ENCODE measurements at places on chromosomes 3 and 15. TPM values are rescaled to one million over a fixed set of nuclear protein-coding genes. Genes with fewer than 3 reads are reported as not detected.
A peak's percentile ranks its signal among the peaks of the same experiment; 100 is the strongest.

EFCC1 gene
- not detected for total RNA-seq

TNFAIP8L3 gene
- 0.54 TPM for total RNA-seq

DNA sequence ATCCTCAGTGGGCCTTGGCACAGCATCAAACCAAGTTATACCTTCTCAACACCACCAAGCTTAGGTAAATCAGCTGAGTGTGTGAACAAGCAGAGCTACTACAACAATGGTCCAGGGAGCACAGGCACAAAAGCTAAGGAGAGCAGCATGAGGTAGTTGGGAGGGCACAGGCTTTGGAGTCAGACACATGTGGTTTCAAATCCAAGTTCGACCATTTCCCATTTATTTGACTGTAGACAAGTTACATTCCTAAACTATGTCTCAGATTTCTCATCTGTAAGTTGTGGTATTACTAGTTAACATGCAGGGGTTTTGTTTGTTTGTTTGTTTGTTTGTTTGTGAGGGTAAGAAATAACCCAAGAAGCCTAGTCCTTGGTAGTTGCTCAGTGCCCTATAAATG is 46.9 kb downstream of the MLH1 start:
- H3K4me1 ChIP-seq, result no peaks in the 10 kb centered on the region
- H3K36me3 ChIP-seq, result peaks cover 32% of the 10 kb centered on the region
- H3K27me3 ChIP-seq, result no peaks in the 10 kb centered on the region
- H3K4me3 ChIP-seq, result no peak overlapping the region
- H3K27ac ChIP-seq, result no peak overlapping the region

CAPN7 gene
- 18.1 TPM for total RNA-seq

GRCh38 chr3:48372377-48372770 is 355 bp downstream of the FBXW12 start:
- no peaks in the 10 kb centered on the region for H3K27me3 ChIP-seq
- peaks cover 9% of the 10 kb centered on the region for H3K4me1 ChIP-seq
- H3K27ac ChIP-seq, result no peak overlapping the region
- no peak for DNase-seq
- no peak overlapping the region for H3K4me3 ChIP-seq
- H3K36me3 ChIP-seq, result no peaks in the 10 kb centered on the region

- DNase-seq, result no peak
- H3K36me3 ChIP-seq, result no peaks in the 10 kb centered on the region
- H3K4me1 ChIP-seq, result no peaks in the 10 kb centered on the region
- H3K4me3 ChIP-seq, result no peak overlapping the region
These were observed 14.4 kb downstream of the CHST13 start for GRCh38 chr3:126538316-126538715.

PDZRN3 gene
- 11.0 TPM for total RNA-seq

DNA sequence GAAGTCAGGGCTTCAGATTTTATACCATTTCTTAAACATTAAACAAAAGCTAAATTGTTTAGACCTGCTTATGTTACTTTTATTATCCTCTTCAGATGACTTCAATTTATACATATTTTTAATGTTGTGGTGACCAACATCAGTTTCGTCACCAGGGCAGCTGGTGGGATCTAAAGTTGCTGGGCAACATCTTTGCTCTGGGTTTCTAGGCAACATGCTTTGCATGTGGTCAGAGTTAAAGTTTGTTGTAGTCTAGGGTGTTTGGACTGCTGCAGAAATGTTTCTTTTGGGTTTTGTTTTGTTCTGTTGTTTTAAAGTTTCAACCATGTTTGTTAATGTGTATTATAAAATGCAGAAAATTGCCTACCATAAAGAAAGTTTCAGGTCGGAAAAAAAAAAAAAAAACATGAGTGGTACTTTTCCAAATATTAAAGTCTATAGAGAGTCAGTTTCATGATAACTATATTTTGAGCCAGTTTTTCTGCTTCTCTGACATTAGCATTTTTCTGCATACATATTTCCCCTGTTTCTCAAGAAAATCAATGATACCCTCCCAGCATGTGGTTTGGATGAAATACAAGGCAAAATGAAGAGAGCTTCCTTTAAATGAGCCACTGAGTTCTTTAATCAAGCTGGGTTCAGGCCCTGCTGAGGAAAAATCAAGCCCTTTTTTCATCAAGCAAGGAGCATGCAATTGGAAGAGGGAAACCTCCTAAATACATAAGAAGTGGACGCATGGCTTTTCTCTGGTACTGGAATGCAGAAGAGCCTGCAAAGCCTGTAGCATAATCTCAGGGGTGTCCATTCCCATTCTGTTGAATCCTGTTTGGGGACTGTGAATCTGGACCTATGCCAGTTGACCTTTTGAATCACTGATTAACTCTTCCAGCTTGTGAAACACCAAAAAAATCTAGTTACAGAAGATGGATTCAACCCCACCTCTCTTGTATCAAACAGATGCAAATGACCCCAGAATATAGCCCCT is 35.0 kb upstream of the VGLL3 start:
- DNase-seq, result no peak
- no peak overlapping the region for H3K27ac ChIP-seq
- no peaks in the 10 kb centered on the region for H3K36me3 ChIP-seq
- no peak overlapping the region for H3K4me3 ChIP-seq

DNA sequence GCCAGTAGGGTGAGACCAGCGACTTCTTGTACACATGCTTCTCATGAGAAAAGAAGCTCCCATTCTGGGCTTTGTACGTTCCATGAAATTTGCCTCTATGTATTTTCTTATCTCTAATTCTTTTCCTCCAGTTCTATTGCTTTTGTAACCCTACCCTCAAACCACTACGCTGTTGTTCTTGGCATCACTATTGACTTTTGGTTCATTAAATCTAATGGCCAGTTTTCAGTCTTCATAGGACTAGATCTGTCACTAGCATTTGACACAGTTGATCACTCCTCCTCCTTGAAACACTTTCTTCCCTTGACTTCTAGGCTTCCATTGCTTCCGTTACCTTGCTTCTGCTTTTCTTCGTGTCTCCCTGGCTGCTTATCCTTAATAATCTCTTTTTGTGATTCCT is 121.7 kb upstream of the GOLGA6L4 start:
- H3K27ac ChIP-seq, result no peak overlapping the region
- no peak for DNase-seq
- no peaks in the 10 kb centered on the region for H3K27me3 ChIP-seq
- H3K36me3 ChIP-seq, result no peaks in the 10 kb centered on the region
- no peak overlapping the region for H3K4me3 ChIP-seq

GRCh38 chr3:146834917-146835316 is 229.8 kb upstream of the PLSCR5 start:
- H3K4me1 ChIP-seq, result no peaks in the 10 kb centered on the region
- no peaks in the 10 kb centered on the region for H3K27me3 ChIP-seq
- no peak overlapping the region for H3K27ac ChIP-seq
- no peak overlapping the region for H3K4me3 ChIP-seq
- DNase-seq, result no peak

GRCh38 chr3:23566499-23566898 is 239.3 kb upstream of the UBE2E1 start:
- H3K4me1 ChIP-seq, result no peaks in the 10 kb centered on the region
- no peak overlapping the region for H3K4me3 ChIP-seq
- no peak overlapping the region for H3K27ac ChIP-seq
- no peaks in the 10 kb centered on the region for H3K27me3 ChIP-seq

DNA sequence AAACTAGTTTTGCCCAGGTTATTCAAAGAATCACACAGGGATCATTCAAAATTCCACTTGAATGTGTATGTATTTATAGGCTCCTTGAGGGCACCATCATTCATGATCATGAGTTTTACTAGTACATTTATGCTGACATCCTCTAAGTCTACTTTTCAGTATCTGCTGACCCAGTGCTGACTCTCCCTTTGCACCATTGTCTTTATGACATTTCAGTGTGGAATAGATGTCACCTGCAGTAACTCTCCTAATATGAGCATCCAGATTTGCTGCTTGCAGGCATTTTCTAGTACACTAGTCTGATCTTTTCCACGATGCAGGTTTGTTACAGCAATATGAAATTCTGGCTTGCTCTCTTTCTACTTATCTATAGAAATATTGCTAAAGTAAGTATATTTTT is 1603.5 kb downstream of the SI start:
- H3K4me3 ChIP-seq, result no peak overlapping the region
- H3K4me1 ChIP-seq, result no peaks in the 10 kb centered on the region
- no peaks in the 10 kb centered on the region for H3K27me3 ChIP-seq
- H3K27ac ChIP-seq, result no peak overlapping the region

DNA sequence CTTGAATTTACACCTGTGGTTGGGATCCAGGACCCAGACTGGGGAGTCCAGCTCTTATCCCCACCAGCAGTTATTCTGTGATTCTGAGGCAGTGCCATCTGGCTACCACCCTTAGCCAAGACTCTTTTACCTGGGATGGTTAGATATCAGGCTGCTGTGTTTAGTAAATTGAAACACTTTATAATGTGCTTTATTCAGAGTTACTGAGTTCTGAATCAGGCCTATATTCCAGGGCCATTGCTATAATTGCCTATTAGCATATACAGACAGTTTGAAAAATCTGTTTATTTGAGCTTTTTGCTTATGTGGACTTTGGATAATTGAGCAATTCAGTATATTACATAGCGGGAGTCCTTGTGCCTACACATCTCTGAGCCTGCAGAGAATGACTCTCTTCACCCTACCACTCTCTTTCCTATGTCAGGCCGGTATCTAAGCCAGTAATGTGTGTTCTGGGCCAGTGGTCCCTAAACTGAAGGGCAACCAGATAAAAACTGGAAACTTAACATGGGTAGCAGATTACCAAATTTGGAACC is 45.4 kb upstream of the TRAK1 start:
- H3K27ac ChIP-seq, result no peak overlapping the region
- peaks cover 36% of the 10 kb centered on the region for H3K4me1 ChIP-seq
- H3K4me3 ChIP-seq, result no peak overlapping the region
- no peaks in the 10 kb centered on the region for H3K36me3 ChIP-seq
- no peak for DNase-seq

DNA sequence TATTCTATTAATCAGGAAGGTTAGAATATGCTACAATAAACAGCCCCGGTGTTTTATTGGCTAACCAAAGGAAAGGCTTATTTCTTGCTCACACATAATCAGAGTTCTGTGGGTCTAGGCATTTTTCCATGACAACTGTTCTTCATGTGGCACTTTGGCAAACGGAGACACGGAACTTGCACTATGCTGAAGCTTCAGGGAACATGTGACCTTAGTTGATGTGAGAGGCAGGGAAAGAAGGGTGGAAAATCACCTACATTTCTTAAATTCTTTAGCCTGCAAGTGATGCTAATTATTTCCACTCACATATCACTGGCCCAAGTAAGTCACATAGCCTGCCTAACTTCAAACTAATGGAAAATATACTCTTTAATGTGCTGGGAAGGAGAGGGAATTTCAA is 344.6 kb downstream of the SV2B start:
- no peak overlapping the region for H3K27ac ChIP-seq
- no peak for DNase-seq
- H3K4me1 ChIP-seq, result no peaks in the 10 kb centered on the region
- no peak overlapping the region for H3K4me3 ChIP-seq
- no peaks in the 10 kb centered on the region for H3K36me3 ChIP-seq
- H3K27me3 ChIP-seq, result no peaks in the 10 kb centered on the region

GRCh38 chr3:106299300-106300098 is 430.7 kb upstream of the CBLB start:
- H3K4me3 ChIP-seq, result no peak overlapping the region
- no peak overlapping the region for H3K27ac ChIP-seq
- no peaks in the 10 kb centered on the region for H3K4me1 ChIP-seq
- no peak for DNase-seq
- H3K36me3 ChIP-seq, result no peaks in the 10 kb centered on the region
- H3K27me3 ChIP-seq, result no peaks in the 10 kb centered on the region

- no peaks in the 10 kb centered on the region for H3K27me3 ChIP-seq
- H3K36me3 ChIP-seq, result no peaks in the 10 kb centered on the region
- H3K27ac ChIP-seq, result no peak overlapping the region
- no peak for DNase-seq
- H3K4me3 ChIP-seq, result no peak overlapping the region
- peaks cover 8% of the 10 kb centered on the region for H3K4me1 ChIP-seq
These were observed 195.4 kb upstream of the TPRG1 start for GRCh38 chr3:188976407-188976806.

DNA sequence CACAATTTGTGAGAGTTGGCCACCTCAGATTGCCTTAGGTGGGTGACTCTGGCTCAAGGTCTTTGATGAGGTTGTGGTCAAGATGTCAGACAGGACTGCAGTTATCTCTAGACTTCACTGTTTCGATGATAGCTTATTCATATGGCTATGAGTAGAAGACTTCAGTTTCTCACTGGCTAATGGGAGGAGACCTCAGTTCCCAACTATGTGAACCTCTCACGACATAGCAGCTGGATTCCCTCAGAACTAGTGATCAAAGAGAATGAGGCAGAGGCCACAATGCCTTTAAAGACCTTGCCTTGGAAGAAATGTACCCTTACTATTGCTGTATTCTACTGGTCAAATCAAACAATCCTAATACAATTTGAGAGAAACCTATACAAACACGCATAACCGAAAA is 607.5 kb upstream of the ROBO2 start:
- H3K4me1 ChIP-seq, result peaks cover 7% of the 10 kb centered on the region
- no peaks in the 10 kb centered on the region for H3K27me3 ChIP-seq
- no peak overlapping the region for H3K27ac ChIP-seq
- DNase-seq, result no peak

DNA sequence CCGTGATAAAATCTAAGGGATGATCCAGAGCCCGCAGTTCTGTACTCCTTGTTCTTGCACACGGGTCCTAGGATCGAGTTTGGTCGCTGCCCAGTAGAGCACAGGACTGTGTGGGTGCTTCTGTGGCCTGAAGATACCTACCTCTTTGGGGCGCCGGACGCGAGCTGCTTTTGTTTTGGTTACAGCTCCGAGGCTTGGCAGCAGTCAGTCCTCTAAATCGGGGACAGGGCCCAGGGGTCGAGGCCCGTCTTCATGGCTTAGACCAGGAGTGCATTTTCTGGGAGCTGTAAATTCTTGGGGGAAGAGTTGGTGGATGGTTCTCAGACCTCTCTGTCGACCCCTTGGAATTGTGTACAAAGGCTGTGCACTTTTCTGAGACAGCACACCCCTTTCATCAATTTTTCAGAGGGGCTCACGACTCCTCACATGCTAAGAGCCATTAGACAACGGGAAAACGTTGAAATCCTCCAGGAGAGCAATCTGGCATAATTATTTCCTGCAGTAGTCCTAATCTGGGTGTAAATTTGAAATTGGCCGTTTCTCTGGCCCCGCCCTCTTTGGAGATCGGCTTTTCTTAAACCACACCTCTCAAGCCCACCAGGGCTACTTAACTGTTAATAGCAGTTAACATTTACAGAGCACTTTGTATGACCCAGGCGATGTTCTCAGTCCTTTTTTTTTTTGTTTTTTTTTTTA is 928 bp downstream of the CEP97 start:
- peak; percentile 58 for DNase-seq
- H3K27me3 ChIP-seq, result no peaks in the 10 kb centered on the region
- H3K36me3 ChIP-seq, result peaks cover 3% of the 10 kb centered on the region
- H3K4me3 ChIP-seq, result peak overlapping the region; percentile 90
- H3K4me1 ChIP-seq, result no peaks in the 10 kb centered on the region

DNA sequence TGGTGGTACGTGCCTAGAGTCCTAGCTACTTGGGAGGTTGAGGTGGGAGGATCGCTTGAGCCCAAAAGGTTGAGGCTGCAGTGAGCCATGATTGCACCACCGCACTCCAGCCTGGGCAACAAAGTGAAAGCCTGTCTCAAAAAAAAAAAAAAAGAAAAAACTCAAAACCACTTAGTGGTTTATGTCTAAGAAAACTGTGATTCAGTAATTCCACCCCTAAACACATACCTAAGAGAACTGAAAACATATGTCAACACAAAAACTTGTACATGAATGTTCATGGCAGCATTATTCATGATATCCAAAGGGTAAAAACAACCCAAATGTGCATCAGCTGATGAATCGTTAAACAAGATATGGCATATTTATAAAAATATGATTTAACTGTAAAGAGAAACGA is 14.3 kb downstream of the SPG21 start:
- no peak overlapping the region for H3K27ac ChIP-seq
- no peaks in the 10 kb centered on the region for H3K27me3 ChIP-seq
- DNase-seq, result no peak
- peaks cover 15% of the 10 kb centered on the region for H3K4me1 ChIP-seq
- H3K36me3 ChIP-seq, result peaks cover 35% of the 10 kb centered on the region

GRCh38 chr15:50764461-50765194 is 878 bp downstream of the SPPL2A start:
- DNase-seq, result no peak
- H3K27ac ChIP-seq, result peak overlapping the region; percentile 56

GP9 gene
- total RNA-seq, result not detected
